ENCODE measurements at places on chromosomes 16 and 17.

DNA sequence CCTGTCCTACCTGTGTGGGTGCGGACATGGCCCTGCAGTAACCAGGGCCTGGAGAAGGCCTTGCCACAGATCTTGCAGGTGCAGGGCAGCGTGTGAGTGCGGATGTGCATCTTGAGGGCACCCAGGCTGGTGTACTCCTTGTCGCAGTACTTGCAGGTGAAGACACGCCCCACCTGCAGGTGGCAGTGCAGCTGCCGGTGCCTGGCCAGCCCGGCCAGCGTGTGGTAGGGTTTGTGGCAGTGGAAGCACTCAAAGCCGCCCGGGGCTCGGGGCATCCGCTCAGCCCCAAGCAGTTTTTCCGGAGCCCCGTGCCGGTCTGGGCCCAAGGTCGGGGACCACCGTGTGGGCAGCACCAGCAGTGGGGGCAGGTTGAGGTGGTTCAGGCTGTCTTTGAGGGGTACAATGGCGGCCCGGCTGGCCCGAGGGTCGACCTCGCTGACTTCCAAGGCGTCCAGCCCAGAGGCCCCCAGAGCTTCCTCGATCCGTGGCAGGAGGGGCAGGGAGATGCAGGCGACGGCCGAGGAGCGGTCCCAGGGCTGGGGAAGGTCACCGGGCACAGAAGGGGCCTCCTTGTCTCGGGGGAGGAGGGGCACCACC lies 5.1 kb downstream of the SNAI3 start:
- DNase-seq = no peak

DNA sequence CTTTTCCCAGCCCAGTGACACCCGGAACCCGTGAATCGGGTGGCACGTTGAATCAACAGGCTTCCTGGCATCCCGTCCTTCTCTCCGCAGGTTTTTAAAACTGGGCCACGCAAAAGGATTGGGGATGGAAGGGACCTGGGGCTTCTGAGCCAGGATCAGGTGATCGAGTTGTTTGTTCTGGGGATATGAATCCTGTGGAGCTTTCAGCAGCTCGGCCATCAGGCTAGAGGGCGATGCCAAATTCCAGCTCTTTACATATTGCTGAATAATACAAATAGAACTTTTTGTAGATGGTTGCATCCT lies 473 bp downstream of the SUPT6H start:
- no peak for DNase-seq

DNA sequence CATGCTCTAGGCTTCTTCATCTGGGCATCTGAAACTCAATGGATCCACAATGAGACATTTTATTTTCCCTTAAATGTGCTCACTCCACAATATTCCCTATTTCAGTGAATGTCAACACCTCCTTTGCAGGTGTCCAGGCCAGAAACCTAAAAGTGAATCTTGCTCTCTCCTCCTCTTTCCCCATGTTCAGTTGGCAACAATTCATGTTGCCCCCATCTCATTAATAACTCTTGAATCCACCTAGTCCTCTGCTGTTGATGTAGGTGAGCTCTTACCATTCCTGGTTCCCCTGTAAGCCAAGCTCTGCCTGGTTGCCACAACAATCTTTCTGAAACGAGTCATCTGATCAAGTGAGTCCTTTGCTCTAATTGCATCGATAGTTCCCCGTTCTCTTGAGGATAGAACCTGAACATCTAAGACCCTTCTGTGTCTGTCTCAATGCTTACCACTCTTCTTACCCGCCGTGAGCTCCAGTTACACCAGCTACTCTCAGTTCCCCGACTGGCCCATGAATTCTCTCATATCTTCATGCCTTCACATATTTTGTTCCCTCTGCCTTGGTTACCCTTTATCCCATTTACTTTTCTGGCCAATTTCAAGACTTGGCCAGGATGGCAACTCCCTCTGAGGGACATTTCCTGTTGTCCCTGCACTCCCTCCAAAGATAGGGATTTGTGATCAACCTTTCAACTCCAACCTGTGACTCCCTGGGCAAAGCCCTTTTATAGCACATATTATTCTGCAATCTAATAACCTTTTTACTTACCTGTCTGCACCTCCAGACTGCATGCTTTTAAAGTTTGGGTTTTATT lies 35.9 kb downstream of the HLF start:
- no peak for DNase-seq

GRCh38 chr16:74842413-74842812 lies 67.8 kb upstream of the FA2H start:
- no peak for DNase-seq

GRCh38 chr17:55155856-55156560 lies 108.8 kb upstream of the HLF start:
- no peak for DNase-seq

GRCh38 chr16:88810166-88810911 lies 1.4 kb downstream of the APRT start:
- no peak for DNase-seq
